ENCODE measurements at places on chromosomes 11 and 22.
A peak's percentile ranks its signal among the peaks of the same experiment; 100 is the strongest.

- no peak for DNase-seq
Measured at GRCh38 chr22:42214633-42215415, 55.6 kb downstream of the TCF20 start.

DNA sequence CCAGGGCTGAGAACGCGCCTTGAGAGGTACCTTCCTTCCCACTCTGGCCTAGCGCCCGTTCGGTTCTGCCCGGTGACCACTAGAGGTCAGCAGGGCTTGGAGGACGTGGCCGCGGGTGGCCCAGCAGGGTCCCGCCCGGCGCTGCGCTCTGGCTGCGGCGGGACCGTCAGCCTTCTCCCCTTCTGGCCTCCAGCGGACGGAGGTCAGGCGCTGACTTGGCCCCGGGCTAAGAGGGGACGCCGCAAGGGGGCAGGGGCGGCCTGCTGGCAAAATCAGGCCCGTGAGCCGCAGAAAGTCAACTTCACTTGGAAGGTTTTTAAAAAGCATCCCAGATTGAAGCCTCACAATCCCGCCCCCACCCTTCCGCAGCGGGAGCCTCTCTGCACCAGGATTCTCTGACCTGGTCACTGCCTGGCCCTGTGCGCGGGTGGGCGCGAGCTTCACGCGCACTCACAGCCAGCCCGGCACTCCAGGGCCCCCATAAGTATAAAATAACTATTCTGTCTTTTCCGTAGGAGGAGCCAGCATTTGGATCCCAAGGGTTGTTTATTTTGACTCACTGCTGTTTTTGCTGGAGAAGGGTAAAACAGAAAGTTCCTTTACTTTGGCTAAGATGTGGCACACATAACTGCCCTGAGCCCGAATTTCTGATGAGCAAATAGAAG, 23.2 kb upstream of the ZBTB16 start:
- DNase-seq, result peak; percentile 35

GRCh38 chr11:64568041-64568571, 22.9 kb upstream of the SLC22A12 start:
- no peak for DNase-seq

- no peak for DNase-seq
Measured at GRCh38 chr11:78392854-78393253, 24.8 kb downstream of the GAB2 start.

DNA sequence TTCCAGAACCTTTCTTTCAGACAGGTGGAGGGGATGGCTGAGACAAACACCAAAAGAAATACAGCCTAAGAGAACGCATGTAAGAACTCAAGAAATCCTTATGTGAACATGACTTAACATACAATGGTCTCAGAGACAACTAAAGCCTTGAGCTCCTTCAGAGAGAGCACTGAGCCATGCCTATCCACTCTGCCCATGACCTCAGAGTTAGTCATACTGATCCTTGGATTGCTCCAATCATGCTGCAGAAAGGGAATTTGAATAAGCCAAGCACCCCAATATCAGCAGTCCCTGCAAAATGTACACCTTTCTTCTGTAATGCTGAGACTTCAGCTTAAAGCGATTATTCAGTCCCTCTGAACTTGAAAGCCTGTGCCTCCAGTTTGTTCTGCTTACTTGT, 43.2 kb upstream of the CHKA start:
- DNase-seq, result no peak

DNA sequence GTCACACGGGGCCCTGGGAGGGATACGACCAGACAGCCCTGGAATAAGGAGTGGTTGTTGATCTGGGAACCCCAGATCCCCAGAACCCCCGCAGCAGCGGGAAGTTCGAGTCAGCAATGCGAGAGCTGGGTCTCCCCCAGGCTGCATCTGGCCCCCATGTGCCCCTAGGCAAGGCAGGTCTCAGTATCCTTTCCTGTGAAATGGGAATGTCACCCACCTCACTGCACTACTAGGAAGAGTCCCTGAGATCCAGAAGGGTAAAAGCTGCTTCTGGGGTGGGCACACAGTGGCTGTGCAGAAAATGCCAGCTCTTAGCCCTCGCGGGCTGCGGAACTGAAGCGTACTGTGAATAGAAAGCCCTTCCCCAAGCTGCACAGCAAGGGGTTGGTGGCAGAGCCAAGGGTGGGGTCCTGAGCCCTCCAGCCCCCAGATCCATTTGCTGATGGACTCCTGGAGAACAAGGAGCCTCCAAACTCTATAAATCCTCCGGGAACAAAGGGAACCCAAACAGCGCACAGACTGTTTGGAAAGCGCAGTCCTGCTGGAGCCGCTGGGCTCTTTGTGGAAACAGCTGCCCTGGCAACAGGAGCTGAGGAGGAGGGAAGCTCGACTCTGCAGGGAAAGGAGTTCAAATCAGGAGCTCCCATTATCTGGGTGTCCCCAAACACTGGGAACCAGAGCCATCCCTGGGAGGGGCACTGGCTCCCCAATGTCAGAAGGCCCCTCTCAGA, 68.2 kb upstream of the SHISAL1 start:
- no peak for DNase-seq

- DNase-seq, result no peak
Measured at GRCh38 chr22:44351685-44352377, 39.1 kb upstream of the SHISAL1 start.

DNA sequence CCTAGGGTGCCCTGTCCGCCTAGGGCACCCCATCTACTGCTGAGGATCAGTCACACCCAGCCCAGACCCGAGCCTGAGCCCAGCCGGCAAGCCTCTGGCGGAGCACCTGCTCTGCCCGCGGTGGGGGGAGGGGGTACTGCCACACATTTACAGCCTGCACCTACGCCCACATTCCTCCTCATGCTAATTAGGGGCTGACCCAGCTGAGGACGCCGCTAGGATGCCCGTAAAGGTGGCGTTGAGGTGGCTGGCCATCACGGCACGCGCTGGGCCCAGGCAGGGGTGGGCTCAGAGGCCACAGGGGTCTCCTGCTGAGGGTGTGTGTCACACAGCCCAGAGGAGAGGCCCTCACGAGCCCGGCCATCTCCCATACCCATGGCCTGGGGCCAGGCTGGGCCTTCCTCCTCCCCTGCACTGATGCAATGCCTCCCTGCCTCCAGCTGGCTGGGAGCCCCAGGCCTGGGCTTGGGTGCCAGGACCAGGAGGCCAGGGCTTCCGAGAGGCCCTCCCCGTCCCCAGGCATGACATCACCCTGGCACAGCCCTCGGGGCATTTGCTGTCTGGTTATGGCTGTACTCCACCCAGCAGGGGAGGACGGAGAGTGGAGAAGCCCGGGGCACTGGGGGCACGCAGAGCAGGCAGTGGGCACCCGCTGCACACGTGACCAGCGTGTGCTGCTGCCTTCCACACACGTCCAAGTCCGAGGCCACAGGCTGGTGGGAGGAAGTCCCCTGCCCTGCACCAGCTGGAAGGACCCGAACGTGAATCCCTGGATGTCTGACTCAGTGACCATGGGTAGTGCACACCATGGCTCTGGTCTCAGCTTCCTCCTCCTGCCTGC, 12.7 kb downstream of the DUSP8 start:
- no peak for DNase-seq

DNA sequence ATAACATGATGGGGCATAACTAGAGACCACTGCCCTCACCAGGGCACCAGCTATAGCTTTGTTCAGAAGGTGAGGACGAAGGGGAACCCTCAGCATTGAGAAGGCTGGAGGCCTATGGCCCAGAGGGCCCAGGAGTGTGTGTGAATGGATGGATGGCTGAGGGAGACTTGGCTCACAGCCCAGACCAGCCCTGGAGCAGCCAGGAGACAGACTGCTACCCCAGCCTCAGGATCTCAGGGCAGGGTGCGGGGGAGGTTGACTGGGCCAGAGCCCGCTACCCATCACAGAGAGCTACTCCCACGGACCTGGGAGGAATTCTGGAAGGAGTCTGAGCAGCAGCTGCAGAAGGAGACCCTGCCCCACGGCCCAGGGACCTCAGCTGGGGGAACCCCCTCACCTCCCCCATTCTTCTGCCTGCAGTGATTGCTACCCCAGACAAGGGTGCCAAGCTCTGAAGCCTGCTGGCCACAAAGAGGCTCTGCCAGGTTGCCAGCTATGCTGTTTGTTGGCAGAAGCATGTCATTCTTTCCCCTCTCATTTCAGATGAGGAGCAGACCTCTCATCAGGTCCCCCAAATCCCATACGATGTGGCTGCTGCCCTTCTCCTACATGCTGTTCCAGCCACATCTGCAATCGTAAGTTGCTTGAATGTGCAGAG, 5.4 kb upstream of the CSDC2 start:
- no peak for DNase-seq

DNA sequence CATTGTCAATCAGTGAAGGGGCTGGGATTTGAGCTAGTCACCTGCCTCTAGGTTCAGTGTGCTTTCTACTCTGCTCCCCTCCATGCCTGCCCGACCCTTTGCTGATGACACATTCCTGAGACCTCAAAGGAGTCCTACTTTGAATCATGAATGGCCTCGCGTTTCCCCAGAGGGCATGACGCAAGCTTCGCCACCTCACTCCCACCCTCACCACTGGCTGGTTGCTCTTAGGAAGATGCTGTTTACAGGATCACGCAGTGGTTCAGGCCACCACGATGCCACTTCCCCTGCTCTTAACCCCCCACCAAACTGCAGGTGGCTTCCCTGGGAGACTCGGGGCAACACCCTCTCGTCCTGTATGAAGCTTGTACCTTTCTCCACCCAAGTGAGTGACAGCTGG, 62.9 kb upstream of the B3GAT1 start:
- DNase-seq, result no peak

GRCh38 chr11:45170484-45170883, 24.0 kb downstream of the PRDM11 start:
- no peak for DNase-seq

DNA sequence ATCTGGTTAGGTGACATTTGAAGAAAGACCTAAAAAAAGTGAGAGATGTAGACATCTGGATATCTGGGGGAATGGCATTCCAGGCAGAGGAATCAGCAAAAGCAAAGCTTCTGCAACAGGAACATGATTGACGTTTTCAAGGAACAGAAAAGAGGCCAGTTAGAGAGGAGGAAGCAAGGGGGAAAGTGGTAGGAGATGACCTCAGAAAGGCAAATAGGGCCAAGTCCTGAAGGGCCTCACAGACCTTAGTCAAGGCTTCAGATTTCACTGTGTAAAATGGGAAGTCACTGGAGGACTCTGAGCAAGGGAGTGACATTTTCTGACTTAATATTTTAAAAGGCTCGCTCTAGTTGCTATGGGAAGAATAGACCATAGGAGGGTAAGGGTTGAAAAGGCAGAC, 9.7 kb downstream of the DEUP1 start:
- no peak for DNase-seq

GRCh38 chr11:7246179-7246578, 5.5 kb upstream of the SYT9 start:
- DNase-seq, result no peak

DNA sequence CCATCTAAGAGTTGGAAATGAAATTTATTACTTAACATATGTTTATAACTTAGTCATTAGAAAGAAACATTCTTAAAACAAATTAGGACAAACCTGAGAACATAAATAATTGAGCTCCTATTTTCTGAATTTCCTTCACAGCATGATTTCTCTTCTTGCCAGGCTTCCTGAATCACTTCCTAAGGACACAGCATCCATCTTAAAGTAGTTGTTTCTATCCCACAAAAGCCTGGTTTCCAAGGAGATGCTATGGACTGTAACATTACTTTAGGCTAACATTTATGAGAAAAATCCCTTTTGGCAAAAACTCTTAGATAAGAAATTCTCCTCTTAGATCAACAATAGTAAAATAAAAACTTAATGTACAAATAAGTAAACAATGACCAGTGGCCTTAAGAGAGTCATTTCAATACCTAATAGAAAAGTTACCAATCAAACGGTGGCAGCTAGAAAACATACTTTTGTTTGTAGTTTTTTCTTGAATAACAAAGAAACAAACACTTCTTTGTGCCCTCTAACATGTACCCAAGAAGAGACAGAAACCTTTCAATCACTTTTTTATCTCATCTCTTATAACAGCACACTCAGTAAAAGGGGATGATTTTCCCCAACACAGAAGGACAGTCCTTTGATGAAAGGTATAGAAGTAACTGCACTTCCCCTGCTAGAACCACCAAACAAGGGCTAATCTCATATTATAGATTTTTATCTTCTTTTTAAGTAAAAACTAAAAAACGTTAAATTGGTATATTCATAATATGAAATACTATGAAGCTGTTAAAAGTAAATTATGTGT, 74.5 kb downstream of the TTC28 start:
- DNase-seq, result no peak

DNA sequence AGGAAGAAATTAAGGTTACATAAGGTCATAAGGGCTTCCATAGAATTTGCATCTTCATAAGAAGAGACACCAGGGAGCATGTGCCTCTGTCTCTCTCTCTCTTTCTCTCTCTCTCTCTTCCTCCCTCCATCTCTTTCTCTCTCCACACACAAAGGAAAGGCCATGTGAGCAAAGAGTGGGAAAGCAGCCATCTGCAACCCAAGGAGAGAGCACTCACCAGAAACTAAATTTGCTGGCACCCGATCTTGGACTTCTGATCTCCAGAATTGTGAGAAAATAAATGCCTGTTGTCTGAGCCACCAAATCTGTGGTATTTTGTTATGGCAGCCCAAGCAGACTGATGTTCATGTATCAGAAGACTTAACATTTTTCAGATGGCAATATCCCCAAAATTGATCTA, 6.4 kb upstream of the KRTAP5-10 start:
- DNase-seq, result no peak
